Left colon (tissue), 2 donors: ENCODE measurements at places on chromosomes 4 and X.

GRCh38 chrX:21989384-21989783, 42.7 kb upstream of the PHEX start:
- no peak for DNase-seq

DNA sequence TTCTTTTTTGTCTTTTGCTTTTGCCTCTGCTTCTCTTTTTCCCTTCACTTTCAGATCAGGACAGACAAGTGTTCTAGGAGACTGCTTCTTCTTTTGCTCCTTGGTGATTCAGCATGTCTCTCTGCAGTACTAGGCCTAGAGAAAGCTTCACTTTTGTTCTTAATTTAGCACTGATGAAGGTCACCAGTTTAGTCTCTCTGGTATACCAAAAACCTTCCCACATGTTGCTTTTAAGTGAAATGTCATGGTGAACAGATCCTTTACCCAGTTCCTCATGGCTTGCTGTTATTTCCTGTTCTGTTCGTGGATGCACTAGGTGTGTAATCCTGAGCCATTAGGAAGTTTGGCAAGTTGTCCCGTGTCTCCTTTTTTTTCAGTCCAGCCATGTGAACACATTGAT, 53.3 kb downstream of the NBDY start:
- no peak for DNase-seq

- DNase-seq: no peak
These were observed 146.1 kb downstream of the RBM46 start for GRCh38 chr4:154927126-154927680.

DNA sequence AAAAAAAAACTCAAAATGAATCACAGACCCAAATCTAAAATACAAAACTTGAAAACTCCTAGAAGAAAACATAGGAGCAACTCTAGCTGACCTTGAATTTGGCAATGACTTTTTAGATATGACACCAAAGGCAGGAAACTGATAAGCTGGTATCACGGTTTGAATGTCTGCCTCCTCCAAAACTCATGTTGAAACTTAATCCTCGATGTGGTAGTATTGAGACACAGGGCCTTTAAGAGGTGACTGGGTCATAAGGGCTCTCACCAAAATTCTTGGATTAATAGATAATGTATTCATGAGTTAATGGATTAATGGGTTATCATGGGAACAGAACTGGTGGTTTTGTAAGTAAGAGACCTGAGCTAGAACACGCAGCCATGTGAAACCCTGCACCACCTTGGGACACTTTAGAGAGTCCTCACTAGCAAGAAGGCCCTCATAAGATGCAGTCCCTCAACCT, 40.5 kb downstream of the FRYL start:
- no peak for DNase-seq
